Daoy (cell line): ENCODE measurements at places on chromosomes 1 and 21. TPM values are rescaled to one million over a fixed set of nuclear protein-coding genes. Genes with fewer than 3 reads are reported as not detected.

GRCh38 chr1:219581766-219582165 is 31.1 kb downstream of the ZC3H11B start:
- no peak for DNase-seq

- no peak for DNase-seq
Measured at GRCh38 chr1:104855550-104855949, 1105.9 kb downstream of the AMY1C start.

Gene OPRD1
- total RNA-seq = 0.21 and 0.34 TPM in 2 replicates

GRCh38 chr1:9222846-9223625 is 11.5 kb upstream of the H6PD start:
- no peak for DNase-seq

Gene CELF3
- total RNA-seq = 0.11 TPM in 1 of 2 replicates, not detected in the other

DNA sequence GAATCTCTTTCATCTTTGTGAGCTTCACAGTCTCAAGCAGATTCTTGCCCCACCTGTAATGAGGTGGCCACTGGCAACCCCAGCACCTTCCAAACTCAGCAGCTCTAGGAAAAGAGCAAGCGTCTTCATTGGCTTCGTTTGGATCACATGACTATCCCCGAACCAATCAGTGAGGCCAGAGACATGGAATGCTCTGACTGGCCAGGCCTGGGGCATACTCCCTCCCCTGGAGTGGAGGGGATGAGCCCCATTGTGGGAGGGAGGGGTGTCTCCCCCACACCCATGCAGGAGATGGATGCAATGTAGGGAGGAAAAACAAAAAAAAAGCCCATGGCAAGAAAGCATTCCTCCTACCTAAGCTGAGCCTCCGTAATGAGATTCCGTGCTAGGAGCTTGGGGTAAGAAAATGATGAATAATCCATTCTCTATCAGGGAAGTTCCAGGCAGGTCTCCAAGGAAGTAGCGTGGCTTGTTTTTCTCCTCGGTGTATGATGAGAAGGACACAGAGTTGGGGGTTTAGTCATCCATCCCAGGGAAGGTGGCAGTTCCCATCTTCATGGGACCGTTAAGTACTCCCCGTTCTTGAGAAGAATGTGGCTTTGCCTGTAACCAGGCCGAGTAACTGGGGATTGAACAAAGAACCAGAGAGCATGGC is 32.7 kb downstream of the FHAD1 start:
- no peak for DNase-seq

Gene MARK1
- total RNA-seq = 6.6 and 8.8 TPM in 2 replicates

DNA sequence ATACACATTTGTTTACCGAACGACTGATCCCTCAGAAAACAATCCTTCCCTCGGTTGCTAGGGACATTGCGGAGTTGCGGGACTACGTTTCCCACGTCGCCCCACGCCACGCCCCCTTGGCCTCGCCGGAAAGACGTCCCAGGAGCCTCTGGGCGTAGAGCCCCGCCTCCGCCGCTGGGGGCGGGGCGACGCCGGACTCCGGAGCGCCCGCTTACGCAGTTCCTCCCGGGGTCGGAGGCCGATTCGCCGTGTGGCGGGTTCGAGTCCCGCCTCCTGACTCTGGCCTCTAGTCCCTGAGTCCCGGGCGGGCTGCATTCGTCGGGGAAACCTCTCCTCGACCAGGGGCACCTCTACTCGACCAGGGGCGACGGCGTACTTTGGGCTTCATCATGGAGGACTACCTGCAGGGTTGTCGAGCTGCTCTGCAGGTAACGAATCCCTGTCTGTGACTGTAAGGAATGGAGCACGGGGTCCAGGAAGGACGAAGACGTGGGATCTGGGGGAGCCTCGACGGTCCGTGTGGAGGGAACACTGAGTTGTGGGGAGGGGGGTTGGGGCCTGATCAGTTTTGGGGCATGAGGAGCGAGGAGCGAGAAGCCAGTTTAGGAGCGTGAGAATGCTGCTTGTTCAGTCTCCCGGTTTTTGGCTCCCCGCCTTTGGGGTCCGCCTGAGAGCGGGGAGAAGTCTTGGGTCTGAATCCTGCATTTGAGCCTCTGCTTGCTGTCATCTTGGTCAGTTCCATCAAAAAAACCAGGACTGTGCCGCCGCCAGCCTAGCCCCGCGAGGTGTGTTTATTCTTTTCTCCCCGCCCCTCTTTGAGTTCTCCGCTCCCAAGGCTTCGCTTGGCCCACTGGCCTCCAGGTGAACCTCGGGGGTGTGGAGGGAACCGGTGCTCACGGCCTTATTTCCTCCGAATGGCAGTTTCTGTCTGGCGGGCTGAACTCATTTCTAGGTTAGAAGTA is at the start of gene PRUNE1:
PRUNE1 (plus strand) TSS at position 206 of the 962 bp plus-strand sequence; CDS start at position 390, 184 bp downstream.
- peak; percentile 97 for DNase-seq

Gene MYOC
- total RNA-seq = not detected in 2 replicates

GRCh38 chr1:100847361-100848082 is 47.1 kb downstream of the EXTL2 start:
- peak; percentile 37 for DNase-seq

Gene REN
- total RNA-seq = not detected in 2 replicates

Gene GRIK3
- 0.17 TPM in 1 of 2 replicates, not detected in the other for total RNA-seq

DNA sequence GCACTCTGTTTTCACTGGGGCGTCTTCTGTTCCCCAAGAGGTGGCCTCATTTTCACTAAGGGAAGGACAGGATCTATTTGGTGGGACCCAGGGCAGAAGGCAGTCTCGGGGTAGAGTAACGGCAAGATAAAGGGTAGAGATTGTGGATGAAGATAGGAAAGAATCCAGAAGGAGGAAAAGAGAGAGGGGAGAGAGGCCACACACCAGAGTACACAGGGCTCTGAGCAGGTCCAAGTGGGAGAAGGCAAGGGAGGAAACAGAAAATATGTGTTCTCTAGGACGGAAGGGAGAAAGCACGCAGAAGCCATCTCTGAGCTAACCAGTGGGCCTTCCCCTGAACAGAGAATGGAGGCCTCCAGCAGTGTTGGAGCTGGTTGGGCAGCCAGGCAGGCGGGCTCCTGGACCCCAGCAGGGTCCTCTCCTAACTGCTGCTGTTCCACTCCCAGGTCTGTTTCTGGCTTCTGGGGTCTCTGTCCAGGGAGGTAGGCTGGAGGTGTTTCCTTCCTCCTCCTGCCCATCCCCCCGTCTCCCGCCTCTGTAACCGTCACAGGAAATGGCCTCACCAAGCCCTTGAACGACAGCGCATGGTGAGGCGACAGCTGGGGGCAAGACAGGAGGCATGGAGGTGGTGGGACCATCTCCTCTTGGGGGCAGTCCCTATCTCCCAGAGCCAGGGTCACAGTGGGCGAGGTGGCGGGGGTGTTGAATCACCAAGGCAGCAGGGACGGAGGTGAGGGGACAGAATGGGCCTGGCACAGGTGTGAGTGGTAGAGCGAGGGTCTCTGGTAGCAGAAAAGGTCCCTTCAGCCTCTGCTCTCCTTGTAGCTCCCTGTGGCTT is 649 bp downstream of the PTPN7 start:
- DNase-seq = no peak

GRCh38 chr1:27570784-27571183 is 33.2 kb downstream of the AHDC1 start:
- DNase-seq = no peak

GRCh38 chr1:170789063-170789462 is 125.1 kb downstream of the PRRX1 start:
- DNase-seq = no peak

DNA sequence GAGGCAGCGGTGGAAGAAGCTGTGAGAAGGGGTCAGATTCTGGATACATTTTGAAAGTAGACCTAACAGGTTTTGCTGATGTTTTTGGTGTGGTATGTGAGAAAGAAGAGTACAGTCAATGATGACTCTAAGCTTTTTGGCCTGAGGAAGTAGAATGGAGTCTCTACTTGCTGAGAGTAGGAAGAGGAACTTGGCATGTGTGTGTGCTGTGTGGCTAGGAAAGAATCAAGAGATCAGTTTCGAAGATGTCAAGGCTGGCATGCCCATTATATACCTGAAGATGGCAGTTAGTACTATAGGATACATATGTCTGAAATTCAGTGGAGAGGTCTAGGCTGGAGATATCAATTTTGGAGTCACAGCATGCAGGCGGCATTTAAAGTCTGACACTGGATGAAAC is 64.4 kb downstream of the MAB21L3 start:
- DNase-seq = no peak

Gene HSPA6
- 0.29 and 0.48 TPM in 2 replicates for total RNA-seq

Gene FAM131C
- total RNA-seq = 0.23 TPM in 1 of 2 replicates, not detected in the other

Gene CPLANE2
- 2.6 and 21.4 TPM in 2 replicates for total RNA-seq

Gene WDR64
- not detected in 2 replicates for total RNA-seq

DNA sequence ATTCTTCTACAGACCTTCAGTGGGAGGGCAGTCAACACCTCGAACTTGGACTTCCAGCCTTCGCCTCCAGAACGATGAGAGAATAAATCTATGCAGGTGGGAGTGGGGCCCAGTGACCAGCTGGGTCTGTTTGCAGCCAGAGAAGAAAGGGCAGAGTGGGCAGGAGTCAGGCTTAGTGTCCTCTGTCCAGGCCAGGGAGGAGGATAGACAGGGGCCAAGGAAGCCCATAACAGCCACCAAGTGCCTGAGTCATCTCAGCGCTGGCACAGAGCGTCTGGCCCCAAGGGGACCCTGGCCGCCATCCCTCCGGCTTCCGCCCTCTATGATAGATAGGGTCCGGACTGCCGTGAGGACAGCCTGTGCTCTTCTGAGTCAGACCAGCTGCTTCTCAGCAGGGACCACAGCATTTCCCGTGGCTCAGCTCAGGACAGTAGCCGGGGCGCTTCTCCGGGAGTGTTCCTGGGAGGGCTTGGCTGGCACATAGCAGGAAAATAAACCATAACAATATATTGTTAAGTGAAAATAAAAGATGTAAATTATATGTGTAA is 133.1 kb upstream of the C1orf174 start:
- DNase-seq = no peak

DNA sequence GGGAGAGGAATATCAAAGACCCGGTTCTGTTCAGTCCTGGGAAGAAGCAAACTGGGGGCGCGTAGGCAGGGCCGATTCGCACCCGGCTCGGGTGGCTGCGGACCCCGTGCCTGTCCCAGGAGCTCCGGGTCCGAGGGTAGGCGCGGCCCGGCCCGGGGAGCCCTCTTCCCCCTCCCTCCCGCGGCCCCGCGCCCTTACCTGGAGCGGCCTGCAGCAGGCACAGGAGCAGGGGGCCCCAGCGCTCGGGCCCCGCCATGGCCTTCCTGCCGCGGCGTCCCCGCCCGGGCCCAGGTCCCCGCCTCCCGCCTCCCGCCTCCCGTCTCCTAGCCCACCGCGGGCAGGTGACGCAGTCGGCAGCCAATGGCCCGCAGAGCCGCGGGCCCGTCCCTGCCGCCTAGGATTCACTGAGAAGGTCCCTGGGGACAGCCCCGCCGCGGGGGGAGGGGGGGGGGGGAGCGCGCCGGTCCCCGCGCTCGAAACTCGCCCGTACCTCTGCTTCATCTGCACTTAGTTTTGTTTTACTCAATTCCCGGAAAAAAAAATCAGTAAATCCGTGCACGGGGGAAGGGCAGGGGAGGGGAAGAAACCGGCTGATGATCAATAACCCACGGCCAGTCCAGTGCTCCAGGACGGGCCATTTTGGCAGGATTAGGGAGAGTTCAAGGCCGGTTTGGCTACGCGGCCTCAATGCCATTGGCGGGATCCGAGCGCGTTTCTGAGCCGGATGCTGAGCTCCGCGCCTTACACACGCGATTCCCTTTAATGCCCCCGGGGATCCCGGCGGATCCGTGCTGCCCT is at the start of gene IFNLR1:
IFNLR1 (minus strand) TSS at position 297 of the 798 bp plus-strand sequence; CDS start at position 256, 41 bp downstream.
- DNase-seq = peak; percentile 63

Gene EPHX1
- total RNA-seq = 4.6 and 8.8 TPM in 2 replicates

- DNase-seq = no peak
Measured at GRCh38 chr1:32192220-32192948, 8.0 kb upstream of the CCDC28B start.

- DNase-seq = no peak
Measured at GRCh38 chr1:184039126-184039525, 1.6 kb upstream of the COLGALT2 start.

GRCh38 chr1:86779308-86780191 is 75.2 kb downstream of the SH3GLB1 start:
- DNase-seq = peak; percentile 76

GRCh38 chr1:219771080-219771479 is 157.3 kb downstream of the SLC30A10 start:
- peak; percentile 98 for DNase-seq

DNA sequence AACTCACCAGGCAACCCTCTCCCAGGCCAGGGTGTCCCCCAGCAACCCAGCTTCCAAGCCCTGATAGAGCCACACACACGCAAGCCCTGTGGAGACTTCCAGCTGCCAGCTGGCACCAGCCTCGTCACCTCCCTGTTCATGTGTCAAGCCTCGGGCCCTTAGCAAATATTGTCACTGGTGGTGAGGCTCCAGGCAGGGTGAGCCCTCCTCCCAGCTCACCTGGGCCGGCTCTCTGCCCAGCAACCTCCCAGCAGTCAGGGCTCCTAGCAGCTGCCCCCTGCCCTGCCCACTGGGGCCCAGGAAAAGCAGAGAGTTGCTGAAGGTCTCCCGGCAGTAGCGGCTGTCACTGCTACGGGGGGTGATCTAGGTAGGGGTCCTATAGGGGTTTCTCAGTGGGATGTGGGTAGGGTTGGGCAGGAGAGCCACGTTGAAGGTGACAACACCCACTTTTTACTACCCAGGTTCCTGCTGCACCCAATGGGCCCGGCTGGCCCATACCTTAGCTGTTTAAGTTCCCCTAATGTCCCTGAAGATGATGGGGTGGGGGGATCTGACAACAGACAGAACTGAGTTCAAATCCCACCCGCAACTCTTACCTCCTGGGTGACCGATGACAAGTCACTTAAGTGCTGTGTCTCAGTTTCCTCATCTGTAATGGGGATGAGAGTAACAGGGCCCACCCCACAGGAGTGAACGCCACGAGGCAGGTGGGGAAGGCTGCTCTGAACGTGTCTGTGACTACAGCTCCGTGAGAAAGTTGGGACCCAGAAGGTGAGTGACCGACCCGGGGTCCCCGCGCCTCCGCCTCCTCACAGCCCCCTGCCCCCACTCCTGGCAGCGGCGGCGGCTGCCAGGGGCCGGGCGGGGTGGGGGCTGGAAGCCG is 678 bp downstream of the TTC39A start:
- no peak for DNase-seq

DNA sequence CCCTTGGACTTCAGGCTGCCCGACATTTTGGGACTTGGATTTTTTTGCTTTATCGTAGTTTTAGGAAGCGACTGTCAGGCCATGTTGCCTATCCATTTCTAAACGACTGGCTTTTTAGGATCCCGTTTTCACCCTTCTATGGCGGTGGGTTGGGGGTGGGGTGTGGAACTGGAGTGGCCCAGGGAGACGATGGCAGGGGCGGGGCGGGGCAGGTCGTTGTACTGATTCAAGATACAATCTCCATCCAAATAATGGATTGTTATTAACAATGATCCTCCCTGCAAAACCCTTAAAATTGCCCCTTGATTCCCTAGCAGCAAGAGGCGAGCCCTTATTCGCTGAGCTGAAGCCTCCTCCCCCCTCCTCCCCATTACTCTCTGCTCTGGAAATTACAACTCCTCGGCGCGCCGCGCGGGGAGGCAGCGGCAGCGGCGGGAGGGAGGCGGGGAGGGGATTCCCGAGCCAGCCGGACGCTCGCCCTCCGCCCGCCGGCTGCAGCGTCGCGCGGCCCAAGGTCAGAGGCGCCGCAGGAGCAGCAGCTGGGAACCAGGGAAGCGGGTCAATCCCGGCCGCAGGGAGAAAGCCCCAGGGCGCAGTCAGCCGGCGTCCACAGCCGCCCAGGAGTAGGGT is at the start of gene TRIM67:
TRIM67 (plus strand) TSS at position 392 of the 630 bp plus-strand sequence. CDS start 912 bp downstream, outside the sequence.
- peak; percentile 41 for DNase-seq
